NCI-H187 (cell line): ENCODE measurements at places on chromosomes 13 and 19.

- DNase-seq, result no peak
These were observed 67.8 kb upstream of the RGCC start for GRCh38 chr13:41389580-41389979.

- peak; percentile 22 for DNase-seq
These were observed 15.5 kb downstream of the MAST3 start for GRCh38 chr19:18112989-18113478.

- no peak for DNase-seq
These were observed 2.6 kb downstream of the LYPD5 start for GRCh38 chr19:43799502-43800142.

- DNase-seq, result no peak
These were observed 1567.4 kb downstream of the EFNB2 start for GRCh38 chr13:104967836-104968630.

DNA sequence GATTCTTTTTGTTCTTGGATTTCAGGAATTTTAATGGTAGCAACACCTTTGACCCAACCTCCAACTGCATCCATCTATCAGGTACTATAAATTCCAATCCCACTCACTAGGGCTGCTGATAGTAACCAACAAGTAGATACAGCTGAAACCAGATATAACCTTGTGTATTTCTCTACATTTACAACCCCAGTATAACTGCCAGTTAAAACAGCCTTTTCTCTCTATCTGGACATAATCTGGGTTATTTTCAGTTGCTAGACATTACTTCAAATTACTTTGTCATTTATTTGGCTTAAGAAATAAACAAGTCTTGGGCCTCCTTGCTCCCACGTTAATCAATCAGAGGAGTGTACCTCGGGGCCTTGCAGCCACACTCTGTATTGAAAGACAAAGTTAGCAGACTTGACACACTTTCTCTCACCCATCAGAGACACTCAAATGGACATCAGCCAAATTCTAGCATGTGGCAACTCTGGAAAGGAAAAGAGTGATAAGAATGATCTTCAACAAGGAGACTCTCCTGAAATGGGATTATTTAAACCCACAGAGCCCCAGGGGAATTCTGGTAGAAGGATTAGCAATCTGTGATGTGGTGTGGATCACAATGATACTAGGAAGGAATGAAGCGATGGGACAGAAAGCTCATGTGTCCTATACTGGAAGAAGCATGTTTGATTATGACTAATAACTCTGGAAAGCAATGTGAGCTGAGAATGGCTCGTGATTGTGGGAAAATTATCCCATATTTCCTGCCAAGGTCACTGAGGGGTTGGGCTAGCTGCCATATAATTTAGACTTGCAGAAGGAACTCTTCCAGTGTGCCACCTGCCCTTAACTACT lies 157.5 kb downstream of the FLT1 start:
- DNase-seq, result no peak

DNA sequence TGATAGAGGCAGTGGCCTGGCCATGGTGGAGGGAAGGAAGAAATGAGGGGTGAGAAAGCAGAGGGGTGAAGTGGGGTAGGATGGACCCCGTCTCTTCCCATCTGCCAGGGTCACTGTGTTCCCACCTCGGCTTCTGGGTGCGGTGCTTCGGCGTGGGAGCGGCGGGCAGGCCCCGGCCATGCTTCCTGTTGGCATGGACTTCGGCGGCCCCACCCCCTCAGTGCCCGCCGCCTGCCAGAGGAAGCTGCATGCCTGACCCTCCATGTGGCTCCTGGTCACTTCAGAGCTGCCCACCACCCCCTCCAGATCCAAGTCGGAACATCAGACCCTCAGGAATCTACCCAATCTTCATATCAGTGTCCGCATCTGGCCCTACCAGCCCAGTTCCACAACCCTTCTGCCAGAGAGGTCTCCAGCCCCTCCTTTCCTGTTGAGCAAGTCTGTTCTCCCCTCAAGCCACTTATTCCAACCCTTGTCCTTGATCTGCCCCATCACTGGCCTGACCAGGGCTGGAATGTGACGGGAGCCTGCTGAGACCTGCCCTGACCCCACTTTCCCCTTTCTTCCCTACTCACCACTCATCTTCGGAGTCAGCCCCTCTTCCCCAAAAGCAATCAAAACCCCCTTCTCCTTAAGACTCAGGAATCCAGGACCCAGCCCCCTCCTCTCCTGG lies 1.5 kb downstream of the KCNN4 start:
- no peak for DNase-seq
